ENCODE measurements at places on chromosomes 2 and 18. TPM values are rescaled to one million over a fixed set of nuclear protein-coding genes. Genes with fewer than 3 reads are reported as not detected.

- DNase-seq = no peak
These were observed 433.7 kb upstream of the GYPC start for GRCh38 chr2:126222278-126222677.

DNA sequence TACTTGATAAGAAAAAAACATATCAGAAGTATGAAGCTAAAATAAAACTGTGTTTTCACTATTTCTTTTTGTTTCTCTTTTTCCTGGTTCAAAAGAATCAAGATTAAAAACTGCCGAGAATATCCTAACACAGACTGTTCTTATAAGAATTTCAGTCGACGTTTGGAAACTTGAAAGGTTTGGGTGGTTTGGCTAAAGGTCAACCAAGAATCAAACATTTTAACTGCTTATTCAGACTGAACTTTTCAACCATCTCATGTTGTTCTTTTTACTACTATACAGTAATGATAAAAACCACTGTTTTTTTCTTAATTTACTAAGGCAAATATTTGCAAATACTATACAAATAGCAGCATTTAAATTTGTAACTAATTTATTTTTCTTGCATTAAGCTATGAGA, 308.5 kb upstream of the TFPI start:
- DNase-seq = no peak

TTC39C gene
- polyA plus RNA-seq = 10.9 TPM

- DNase-seq = no peak
These were observed 63.3 kb downstream of the SFXN5 start for GRCh38 chr2:73007991-73008765.

DNA sequence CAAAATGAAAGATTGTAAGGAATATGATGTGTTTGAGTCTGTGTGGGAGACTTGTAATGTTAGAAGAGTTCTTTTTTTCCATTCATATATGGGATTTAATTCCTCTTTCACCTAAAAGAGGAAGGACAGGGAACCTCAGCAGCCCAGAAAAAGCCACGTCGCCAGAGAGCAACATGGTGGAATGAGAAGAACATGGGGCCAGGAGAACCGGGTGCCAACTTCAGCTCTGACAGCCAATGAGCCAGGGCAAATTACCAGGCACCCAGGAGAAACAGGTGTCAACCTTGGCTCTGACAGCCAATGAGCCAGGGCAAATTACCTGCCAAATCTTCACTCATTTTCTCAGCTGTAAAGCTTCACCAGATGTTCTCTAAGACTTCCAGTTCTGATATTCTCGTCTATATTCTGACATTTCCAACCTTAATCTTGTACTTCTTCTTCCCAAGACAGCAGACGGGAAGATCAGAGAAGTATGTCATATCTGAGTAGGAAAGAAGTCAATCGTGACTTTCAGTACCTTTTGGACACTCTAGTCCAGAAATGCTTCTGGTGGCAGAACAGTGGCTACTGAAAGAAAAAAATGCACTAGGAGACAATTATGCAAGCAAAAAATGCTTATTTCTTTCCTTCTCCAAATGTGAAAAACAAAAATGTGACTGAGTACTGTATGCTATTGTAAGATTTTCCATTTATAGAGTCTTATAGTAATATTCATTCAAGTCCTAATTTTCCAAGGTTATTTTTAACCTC, 79.2 kb upstream of the COL5A2 start:
- no peak for DNase-seq

DNA sequence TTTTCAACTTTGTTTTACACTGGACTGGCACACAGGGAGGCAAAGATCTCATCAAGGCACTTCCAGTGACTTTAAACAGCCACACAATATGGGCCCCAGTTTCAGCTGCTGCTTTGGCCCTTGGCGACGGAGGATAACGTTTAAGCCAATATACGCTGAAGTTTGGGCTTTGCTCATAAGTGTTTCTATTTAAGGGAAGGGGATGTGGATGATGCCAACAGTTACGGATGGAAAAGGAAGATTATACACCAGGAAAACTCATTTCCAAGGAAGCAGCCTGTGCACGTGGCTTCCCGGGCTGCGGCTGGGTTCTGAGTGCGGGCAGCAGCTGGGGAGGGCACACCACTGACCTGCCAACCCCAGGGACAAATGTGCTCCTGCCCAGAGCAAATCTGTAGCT, 151.1 kb downstream of the SH3BP4 start:
- DNase-seq = no peak

GRCh38 chr2:133138693-133139092, 429.6 kb downstream of the NCKAP5 start:
- DNase-seq = no peak

FAP gene
- 12.8 TPM for polyA plus RNA-seq

GRCh38 chr2:3377279-3377611, 373 bp downstream of the EIPR1 start:
- peak; percentile 45 for DNase-seq

ARHGAP15 gene
- polyA plus RNA-seq = 3.7 TPM

GRCh38 chr2:157746234-157746950, 117.7 kb upstream of the ACVR1C start:
- DNase-seq = no peak

DNA sequence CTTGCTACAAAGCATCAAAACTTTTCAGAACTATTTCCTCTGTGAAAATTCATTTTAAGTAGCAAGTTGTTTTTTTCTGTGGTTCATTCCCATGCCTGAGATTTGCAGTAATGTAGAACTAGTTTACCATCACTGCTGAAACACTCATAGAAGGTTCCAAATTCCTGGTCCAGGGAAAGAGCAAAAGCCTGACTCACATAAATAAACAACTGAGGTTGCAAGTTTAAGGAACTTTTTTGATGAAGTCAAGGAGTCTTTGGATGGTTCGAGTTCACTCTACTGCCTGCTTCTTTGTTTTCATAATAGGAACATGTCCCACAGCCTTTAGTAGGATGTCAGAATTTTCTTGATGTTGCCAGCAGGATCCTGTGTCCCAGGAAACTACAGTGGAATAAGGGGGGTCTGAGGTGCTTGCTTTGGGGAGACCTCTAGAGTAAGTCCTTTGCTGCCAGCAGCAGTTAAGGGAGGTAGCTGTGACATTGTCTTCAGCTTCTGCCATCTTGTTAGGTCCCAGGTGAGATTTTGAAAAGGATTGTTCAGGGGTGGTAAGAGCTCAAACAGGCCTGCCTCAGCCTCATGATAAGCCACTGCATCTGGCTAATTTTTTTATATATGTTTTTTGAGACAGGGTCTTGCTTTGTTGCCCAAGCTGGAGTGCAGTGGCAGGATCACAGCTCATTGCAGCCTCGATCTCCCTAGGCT, 43.9 kb downstream of the ACSL3 start:
- DNase-seq = no peak

CFC1B gene
- not detected for polyA plus RNA-seq

- no peak for DNase-seq
These were observed 94.8 kb downstream of the PLB1 start for GRCh38 chr2:28590496-28591301.

AQP12B gene
- polyA plus RNA-seq = 0.35 TPM

DNA sequence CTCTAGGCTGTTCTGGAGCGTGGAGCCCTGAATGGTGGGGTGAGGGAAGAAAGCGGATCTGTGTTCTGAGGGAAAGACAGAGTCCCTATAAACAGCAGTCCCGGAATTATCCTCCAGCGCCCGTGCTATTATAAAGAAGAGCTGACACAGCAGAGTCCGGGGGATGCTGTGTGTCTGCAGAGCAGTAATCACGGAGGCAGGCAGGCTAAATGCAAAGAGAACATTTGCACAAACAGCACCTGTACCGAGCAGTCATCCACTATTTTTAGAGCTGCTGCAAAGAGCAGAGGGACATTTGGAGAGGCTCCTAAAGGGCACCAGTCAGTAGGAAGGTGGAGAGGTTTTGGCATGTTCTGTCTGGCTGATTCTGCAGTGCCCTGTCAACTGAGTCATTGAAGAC, 293.8 kb upstream of the SLC14A2 start:
- DNase-seq = no peak

- DNase-seq = no peak
These were observed 8.2 kb downstream of the MAPRE2 start for GRCh38 chr18:35049111-35050027.

CHRND gene
- polyA plus RNA-seq = 0.96 TPM

- no peak for DNase-seq
These were observed 18.2 kb downstream of the RPL37A start for GRCh38 chr2:216516730-216517350.

- DNase-seq = no peak
These were observed 7.2 kb upstream of the SEMA4C start for GRCh38 chr2:96877042-96877451.

GRCh38 chr2:62826953-62827675, 121.6 kb downstream of the EHBP1 start:
- DNase-seq = no peak

GRCh38 chr2:149735237-149735958, 147.8 kb upstream of the MMADHC start:
- DNase-seq = no peak

GRCh38 chr2:188497726-188498125, 206.1 kb downstream of the GULP1 start:
- no peak for DNase-seq

DNA sequence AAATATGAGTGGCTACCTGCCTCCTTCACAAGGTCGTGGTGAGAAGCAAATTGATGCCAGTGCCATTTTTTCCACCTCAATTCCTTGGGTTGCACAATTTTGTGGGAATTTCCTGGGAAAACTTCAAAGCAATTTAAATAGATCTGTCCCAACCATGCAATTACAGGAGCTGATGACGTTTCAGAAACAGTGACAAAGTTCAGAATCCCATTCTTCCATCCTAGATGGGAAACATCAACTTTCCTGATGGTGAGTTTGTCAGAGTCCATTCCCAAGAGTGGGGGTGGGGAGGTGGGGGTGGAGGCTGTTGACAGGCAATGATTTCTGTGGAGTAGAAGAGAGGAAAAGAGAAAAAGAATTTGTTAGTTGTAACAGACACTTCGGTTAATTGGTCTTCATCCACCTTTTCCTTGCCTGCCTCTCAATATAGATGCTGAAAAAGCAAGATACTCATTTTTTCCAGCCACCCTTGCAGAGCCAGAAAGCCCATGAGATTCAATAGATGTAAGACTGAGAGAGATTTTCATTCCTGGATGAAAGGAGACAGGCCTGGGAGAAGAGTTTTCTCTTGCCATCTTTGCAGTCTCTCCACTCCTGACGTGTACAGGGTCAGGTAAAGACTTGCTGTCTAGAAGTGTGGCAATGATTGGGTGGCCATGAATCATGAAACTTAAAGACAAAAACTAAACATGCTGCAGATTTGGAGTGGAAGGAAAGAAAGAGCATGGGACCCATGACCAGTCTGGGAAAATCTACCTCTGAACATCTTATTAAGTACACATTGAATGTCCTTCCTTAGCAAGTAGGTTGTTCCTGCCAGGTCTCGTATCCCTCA, 47.3 kb downstream of the SOCS6 start:
- no peak for DNase-seq

DNA sequence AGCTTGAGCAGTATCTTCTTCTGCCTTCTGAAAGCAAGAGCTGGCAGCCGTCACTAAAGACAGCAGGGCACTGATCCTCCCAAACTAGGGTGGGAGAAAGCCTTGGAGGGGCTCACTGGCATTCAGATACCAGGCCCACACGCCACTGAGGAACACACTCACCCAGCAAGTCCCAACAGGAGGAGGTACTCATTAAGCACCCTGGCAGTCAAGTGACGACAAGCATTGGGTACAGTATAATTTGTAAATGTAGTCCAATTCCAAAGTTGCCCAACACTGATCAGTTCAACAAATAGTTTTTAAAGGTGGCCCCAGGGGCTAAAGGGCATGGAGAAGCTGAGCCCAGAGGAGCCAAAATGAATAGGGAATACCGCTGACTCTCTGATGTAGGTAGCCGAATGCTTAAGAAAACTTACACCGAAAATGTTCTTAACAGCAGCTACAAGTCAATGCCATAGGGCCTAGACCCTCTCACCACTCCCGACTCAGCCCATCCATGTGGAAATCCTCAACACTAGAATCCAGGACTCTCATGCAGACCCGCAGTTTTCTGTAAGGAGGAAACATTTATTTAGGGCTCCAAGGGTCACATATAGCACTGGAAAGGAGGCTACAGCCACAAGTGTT, 9.9 kb downstream of the LIMS2 start:
- DNase-seq = no peak

B3GNT7 gene
- 3.1 TPM for polyA plus RNA-seq

DNA sequence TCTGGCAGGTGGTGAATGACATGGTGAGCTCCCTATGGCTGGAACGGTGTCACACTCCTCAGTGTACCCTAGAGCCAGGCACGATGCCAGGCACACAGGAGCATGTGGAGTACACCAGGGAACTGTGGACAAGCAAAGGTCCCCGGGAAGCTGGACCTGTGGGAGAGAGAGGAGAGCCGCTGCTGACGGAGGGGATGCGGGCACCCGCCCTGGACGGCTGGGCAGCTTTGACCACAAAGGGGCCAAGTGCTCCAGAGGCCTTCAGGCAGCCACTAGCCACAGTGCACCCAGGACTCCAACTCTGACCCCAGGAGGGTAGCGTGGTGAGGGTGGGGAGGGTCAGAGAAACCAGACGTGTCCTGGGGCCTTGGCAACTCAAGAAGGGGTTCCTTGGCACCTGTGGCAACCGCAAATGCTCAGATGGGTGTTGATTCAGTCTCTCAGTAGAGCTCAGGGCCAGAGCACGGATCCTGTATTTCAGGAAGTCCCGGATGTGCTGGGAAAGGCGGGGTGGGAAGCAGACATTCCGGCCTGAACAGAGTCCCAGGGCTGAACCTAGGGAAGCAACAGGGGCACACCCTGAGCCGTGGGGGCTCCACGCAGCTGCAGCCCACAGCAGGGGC, 2.3 kb upstream of the MAB21L4 start:
- no peak for DNase-seq

DNA sequence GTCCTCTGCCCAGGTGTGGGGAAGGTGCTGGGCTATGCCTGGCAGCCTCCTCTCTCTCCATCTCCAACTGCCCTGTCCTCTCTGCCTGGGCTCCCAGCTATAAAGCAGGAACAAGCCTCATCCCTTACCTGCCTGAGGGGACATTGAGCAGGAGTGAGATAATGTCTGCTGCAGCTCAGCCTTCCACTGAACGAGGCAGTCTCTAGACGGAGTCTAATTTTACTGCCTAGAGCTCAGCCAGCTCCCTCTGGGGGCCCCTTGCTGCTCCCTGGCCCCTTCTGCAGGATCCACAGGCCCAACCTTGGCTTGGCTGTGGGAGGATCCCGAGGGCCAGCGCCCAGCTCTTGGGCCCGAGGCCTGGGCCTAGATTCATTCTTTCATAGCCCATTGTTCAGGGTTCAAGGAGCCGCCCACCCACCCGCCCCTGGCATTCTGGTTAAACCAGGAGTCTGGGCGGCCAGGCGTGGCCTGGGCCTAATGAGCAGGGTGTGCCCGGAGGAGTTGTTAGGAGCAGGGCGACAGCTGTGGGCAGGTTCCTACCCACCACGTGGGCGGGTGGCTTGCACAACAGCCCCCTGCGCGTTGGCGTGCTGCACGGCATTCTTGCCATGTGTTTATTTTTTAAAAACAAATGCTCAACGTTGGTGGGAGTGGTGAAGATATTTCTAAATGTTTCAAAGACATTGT, 44.6 kb downstream of the FOSL2 start:
- no peak for DNase-seq

GYPC gene
- polyA plus RNA-seq = 55.8 TPM
